ENCODE measurements at places on chromosomes 7 and 10.

DNA sequence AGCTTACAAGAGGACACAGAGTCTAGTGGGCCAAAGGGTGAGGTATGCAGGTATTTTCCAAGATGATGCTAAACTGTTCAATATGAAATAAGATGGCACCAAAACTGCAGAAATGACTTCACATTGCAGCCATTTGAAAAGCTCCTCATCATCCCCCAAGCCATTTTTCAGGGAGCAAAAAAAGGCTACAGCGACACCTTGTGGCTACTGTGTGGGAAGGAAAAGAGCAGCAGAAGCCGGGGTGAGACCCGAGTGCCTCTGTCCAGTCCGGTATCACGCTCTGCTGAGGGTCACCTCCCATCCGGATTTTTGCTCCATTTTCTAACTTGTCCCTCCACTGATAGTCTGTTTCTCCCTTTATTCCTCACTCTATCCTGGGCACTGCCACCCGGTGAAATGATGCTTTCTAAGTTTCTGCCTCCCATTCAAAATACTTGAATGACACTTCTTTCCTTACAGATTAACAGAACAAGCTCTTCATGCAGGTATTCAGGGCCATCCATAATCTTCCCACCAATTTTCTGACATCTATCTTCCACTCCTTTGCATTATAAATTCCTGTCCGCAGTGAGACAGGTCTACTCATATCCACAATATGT, 220.2 kb downstream of the DGKI start:
- peak; percentile 34 for DNase-seq

DNA sequence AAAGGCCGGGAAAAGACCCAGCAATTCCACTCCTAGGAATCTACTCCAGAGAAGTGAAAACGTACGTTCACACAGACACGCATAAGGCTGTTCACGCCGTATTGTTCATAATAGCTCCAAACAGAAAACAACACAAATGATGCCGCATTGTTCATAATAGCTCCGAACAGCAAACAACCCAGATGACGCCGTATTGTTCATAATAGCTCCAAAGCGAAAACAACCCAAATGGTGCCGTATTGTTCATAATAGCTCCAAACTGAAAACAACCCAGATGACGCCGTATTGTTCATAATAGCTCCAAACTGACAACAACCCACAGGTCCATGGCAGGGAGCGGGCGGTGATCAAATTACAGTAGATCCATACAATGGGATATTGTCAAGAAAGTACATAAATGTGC, 85.2 kb upstream of the DNAAF5 start:
- no peak for DNase-seq

DNA sequence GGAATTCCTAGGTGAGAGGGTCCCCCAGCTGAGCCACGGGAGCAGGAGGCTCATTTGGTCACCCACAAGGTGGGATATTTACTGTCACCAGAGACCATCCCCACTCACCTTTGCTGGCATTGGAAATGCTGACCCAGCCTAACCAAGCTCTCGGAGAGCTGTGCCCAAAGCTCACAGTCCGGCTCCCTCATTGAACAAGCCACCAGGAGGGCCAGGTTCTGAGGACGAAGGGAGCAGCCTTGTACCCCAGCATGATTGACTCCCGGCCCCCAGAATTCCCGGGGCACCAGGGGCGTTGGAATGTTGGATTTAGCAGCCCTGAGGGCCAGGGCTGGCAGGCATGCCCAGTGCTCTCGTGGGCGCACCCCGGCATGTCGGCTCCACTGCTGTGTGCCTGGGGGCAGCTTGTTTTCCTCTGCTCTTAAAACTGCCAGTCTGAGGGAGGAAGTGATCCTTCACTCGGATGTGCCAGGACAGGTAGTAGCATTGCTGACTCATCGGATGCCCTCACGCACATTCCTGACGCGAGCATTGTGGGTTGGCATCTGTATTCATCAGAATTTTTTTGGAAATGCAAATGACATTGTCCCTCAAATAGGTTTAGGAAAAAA, 23.3 kb downstream of the CLIP2 start:
- no peak for DNase-seq

GRCh38 chr10:78772486-78772885, 296.3 kb upstream of the ZMIZ1 start:
- no peak for DNase-seq

GRCh38 chr7:124856299-124856888, 73.2 kb downstream of the POT1 start:
- DNase-seq = peak; percentile 35

GRCh38 chr10:96863922-96864543, 31.9 kb downstream of the LCOR start:
- no peak for DNase-seq

GRCh38 chr7:75913437-75913836, 1.5 kb upstream of the POR start:
- no peak for DNase-seq

- DNase-seq = no peak
Measured at GRCh38 chr10:113503930-113504329, 48.9 kb upstream of the HABP2 start.

DNA sequence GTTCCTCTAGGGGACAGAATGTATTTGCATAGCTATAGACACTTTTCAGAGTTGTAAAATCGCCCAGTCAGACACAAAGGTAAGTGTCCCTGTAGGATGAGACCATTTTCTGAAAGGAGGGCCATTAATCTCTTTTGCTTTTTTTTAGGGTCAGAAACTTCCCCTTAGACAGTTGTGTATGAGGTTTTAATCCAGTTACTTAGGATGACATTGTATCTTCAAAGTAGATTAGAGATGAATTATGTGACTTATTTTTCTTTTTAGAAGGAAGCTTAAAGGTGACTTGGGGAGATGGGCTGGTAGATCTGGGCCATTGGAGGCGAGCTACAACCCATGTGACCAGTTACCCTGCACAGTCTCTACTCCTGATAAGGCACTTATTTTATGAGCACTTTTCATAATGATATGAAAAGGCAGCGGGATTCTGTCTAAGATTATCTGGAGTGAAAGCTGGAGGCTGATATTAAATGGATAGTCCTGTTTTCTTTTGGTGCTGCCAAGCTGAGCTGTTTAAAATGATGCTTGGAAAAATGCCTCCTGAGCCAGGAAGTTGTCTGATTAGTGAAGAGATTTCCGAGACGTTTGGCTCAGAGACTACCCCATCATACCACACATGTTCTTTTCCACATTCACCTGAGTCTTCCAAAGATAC, 264.3 kb downstream of the AUTS2 start:
- DNase-seq = no peak

GRCh38 chr10:94112321-94112720, 118.6 kb downstream of the PLCE1 start:
- DNase-seq = no peak

DNA sequence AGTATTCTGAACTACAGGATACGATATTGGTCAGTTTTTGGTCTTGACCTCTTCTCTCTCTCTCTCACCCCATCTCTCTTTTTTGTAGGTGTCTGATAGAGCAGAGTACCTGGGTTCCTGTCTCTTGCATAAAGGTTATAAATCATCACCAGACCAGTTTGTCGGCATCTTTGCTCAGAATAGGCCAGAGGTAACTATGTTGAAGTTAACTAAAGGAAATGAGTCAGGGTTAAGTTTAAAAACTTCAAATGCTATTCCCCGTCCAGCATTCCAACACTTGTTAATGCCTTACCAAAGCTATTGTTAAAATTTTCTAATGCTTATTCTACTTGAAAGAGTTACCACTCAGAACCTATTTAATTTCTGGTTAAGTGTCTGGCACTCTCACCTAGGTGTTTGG, 30.7 kb downstream of the ACSL5 start:
- no peak for DNase-seq

- no peak for DNase-seq
Measured at GRCh38 chr10:10734356-10735064, 283.2 kb upstream of the CELF2 start.

- DNase-seq = peak; percentile 30
Measured at GRCh38 chr7:150974468-150975391, 3.4 kb downstream of the KCNH2 start.

DNA sequence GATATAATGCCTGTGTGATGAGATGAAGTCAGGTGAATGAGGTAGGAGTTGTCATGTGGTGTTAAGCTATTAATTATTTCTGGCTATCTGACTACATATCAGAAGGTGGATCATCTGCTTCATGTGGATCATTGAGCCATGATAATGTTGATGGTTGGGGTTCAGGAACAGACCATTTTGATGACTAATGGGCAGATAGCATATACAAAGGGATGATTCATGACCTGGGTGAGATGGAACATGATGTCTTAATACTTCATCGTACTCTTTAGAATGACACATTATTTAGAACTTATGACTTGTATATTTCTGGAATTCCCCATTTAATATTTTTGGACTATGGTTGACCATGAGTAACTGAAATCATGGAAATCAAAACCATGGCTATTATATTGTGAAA, 155.1 kb downstream of the OR13A1 start:
- DNase-seq = no peak

GRCh38 chr10:127154831-127155620, 41.4 kb downstream of the INSYN2A start:
- no peak for DNase-seq

DNA sequence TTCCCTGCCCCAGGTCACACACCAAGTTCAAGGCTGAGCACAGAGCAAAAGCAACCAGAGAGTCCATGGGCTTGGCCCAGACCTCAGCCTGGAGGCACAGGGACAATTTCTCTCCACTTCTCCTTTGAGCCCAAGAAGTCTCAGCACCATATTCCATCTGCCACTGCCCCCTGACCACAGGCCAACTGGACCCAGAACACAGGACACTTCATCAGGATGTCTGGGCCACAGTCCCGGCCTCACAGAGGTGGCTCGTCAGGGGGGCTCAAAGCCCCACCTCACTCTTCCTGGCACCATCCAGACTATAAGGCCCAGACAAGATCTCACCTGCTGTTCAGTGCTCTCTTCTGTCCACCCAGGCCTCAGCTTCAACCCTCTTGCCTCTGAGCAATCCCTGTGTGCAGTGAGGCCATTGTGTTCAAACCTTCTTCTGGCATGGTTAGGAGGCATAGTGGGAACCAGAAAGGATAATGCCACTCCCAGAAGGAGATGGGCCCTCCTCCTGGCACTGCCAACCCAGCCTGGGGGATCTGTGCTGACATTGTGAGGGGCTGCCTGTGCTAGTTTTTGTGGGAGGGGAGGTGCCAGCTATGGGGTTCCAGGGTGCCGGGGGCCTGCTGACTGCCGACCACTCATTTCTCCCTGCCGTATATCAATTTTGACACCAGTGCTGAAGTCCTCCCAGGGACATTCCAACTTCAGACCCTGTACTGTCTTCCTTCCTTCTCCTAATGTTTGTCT, 49.7 kb upstream of the ANTXRL start:
- no peak for DNase-seq

DNA sequence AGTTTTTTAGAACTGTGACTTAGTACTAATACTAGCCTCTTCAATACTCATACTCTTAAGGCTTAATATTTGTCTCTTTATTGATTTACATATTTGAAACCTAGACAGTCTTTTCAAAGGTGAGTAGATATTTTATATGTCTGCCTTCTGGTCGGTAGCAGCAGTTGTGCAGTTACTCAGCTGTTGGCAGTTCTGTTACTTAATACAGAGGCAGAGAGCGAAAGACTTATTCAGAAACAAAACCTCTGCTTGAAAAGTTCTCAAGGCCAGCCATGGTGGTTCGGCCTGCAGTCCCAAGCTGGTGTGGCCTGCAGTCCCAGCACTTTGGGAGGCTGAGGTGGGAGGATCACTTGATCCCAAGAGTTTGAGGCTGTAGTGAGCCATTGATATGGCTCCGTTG, 84.2 kb downstream of the AUTS2 start:
- no peak for DNase-seq

DNA sequence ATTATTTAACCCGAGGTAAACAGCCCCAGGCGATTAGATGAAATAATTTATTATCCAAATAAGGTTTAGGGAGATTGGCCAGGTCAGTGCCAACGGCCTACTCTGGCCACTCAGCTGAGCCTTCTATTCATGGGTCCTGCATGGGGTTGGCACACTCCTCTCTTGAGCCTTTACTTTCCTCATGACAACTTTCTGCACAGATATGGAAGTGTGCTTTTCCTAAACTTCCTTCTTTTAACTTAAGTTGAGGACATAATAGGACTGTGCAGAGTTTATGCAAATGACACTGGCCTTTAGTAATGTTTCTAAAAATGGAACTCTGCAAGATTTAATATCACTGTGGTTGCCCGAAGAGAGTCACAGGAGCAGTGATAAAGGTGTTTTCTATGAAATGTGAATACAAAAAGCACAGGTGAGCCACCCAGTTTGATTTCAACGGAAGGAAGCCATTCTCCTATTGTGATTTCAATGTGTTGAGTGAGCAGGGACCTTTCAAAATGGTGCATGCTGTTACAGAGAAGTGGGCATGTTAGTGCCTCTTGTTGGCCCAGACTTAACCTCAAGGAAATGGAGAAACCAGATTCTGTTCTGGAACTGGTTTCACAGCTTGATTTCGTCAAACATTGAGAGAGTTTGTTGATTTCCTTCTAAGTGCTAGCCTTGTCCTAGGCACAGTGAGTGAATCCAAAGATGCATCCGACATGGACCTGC, 55.7 kb downstream of the LYZL2 start:
- no peak for DNase-seq

GRCh38 chr10:61304746-61305145, 148.4 kb downstream of the TMEM26 start:
- no peak for DNase-seq

- DNase-seq = no peak
Measured at GRCh38 chr10:69759641-69760040, 42.1 kb upstream of the COL13A1 start.

GRCh38 chr10:75238182-75239095, 2.7 kb upstream of the COMTD1 start:
- DNase-seq = no peak

GRCh38 chr10:1708746-1709145, 28.6 kb downstream of the ADARB2 start:
- no peak for DNase-seq

- no peak for DNase-seq
Measured at GRCh38 chr7:141071260-141071854, 2.5 kb upstream of the TMEM178B start.

- DNase-seq = no peak
Measured at GRCh38 chr10:122859527-122859926, 13.9 kb upstream of the CUZD1 start.

GRCh38 chr7:37643876-37644275, 39.7 kb upstream of the GPR141 start:
- DNase-seq = no peak

DNA sequence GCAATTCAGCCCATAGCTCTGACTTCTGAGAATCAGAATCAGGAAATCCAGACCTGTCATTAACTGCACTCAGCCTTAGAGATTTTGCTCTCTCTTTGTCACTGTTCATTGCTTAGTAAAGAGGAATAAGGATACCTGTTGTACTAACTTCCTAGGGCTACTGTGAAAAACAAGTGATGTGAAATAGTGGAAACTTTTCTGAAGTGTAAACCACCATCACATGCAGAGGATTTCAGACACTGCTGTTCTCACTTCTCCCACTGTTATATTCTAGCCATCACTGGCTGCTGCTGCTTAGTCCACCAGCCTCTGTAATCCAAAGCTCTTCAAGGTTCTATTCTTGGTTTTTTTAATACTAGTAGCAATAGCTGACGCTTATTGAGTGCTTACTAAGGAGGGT, 129.6 kb upstream of the CCDC6 start:
- no peak for DNase-seq

DNA sequence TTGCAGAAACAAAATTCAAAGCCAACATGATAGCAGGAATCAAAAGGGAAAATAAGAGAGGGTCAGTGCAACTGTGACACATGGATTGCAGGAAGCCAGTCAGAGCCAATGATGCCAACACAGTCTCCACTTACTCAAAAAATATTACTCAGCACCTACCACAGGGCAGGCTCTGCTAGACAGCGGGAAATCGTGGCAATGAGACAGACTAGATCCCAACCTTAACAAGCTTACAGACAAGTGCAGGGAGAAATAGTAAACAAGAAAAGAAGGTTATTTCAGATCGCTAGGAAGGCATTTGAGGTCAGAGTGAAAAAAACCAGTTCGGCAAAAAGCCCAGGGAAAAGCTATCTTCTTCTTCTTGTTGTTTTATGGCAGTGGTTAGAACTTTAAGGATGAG, 45.2 kb upstream of the NPFFR1 start:
- no peak for DNase-seq

All from hematopoietic multipotent progenitor cell treated with erythropoietin and hydrocortisone succinate and interleukin-3 and kit ligand, for 15 days (in vitro differentiated cells).